Stimulated activated CD4-positive, alpha-beta T cell treated with anti-CD3 and anti-CD28 coated beads, Interleukin-2, amount 100 ng/mL, for 24 hours (primary cell): ENCODE measurements at places on chromosomes 4 and X.
A peak's percentile ranks its signal among the peaks of the same experiment; 100 is the strongest.

- no peak for DNase-seq
These were observed 76.9 kb downstream of the PJA1 start for GRCh38 chrX:69088171-69088938.

GRCh38 chrX:3990569-3990968 lies 277.1 kb upstream of the PRKX start:
- no peak for DNase-seq

- no peak for DNase-seq
These were observed 20.8 kb downstream of the DCTD start for GRCh38 chr4:182896421-182896820.

DNA sequence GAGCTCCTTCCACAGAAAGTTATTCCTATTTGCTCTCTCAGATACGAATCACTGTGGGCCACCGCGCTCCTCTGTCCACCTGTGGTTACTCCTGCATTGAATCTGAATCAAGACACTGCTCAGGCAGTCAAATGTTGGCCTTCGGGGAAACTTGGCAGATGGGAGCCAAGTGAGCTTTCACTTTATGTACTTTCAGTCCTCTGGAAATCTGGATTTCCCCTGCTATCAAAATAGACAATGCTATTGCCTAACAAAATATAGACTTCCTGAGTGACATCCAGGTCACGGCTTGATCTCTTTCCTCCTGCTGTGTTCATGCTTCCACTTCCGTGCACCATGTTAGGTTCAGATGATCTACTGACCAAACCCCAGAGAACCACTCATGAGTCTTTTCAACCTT lies 43.8 kb downstream of the FHL1 start:
- DNase-seq, result no peak

DNA sequence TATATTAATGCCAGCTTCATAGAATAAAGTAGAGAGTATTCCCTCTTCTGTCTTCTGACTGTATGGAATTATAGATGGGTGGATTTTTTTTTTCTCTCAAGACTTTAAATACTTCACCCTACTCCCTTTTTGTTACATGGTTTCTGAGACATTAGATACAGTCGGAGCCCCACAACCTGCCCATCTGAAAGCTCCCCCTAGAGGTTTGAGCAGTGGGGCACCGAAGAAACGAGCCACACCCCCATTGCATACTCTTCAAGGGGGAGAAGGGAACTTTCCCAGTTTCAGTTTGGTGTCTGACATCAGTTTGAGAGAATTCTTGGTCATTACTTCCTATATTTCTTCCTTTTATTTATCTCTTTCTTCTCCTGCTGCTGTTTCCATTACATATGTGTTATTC lies 437.6 kb upstream of the AGA start:
- DNase-seq, result no peak

- DNase-seq, result no peak
These were observed 144.3 kb downstream of the NWD2 start for GRCh38 chr4:37388681-37389365.

DNA sequence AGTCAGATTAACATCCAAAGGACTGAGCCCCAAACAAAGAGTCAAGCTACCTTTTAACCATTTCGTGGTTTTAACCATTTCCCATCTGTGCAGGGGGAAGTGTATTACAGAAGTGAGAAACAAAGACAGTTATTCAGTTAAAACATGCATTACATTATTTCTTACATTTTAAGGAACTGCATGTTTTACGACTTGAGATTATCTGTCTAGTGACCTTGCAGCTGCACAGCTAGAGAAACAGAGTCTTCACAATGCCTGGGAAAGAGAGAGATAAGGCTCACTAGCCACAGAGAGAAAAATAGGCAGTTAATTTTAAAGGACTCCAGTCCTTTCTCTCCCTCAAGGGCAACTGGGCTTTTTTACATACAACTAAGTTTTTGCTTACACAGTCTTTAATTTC lies 48.7 kb upstream of the KLHL4 start:
- no peak for DNase-seq

- DNase-seq, result no peak
These were observed 671.2 kb downstream of the PCDH18 start for GRCh38 chr4:136861091-136861490.

DNA sequence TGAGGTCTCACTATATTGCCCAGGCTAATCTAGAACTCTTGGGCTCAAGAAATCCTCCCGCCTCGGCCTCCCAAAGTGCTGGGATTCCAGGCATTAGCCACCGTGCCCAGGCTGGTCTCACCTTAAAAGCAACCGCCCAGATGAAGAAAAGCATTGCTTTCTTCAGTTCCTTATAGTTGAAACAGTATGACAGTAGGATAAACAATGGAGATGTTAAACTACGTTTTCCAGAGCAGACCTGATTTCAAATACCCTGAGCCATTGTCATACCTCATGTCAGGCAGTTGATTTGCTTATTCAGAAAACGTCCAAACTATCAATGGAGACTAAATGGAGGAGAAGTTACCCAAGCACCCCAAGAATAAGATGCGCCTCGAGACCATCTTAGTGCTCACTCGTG lies 26.3 kb upstream of the TMEM131L start:
- DNase-seq, result no peak

DNA sequence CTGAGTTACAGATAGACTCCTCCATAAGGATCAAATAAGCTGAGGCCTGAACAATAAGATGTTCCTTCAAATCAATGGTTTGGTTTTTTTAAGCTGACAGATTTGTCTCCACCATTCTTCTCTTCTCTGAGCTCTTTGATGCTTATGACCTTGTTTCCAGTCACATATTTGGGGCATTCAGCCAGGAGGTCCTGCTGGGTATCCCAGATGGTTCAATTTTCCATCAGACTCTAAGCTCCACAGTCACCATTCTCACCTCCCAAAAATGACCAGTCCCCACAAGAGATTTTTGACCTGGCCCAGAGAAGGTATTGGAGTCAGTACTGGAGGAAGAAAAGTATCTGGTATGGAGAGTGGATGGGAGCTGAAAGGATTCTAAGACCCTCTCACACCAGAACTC lies 74.6 kb upstream of the FRMPD3 start:
- DNase-seq, result no peak

- no peak for DNase-seq
These were observed 155.4 kb downstream of the AFAP1 start for GRCh38 chr4:7784131-7784870.

- no peak for DNase-seq
These were observed 4.5 kb upstream of the SH3TC1 start for GRCh38 chr4:8194306-8195242.

- no peak for DNase-seq
These were observed 106.2 kb downstream of the ALPK1 start for GRCh38 chr4:112403101-112403945.

DNA sequence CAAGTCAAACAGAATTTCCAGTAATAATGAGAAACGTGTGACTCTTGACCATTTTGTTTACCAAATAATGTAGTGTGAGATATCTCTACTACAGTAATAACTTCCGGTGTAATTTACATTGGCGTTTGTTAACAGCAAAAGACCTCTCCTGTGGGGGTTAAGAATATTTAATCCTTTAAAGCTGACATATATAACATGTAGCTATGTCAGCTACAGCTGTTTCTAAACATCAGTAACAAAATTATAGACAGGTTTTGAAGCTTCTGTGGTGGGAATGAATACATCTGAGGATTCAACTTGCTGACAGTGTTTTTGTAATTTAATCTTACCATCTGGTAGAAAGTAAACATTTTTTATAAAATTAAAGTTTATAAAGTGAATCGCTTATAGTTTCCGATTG lies 73.6 kb upstream of the TENM3 start:
- DNase-seq, result no peak

DNA sequence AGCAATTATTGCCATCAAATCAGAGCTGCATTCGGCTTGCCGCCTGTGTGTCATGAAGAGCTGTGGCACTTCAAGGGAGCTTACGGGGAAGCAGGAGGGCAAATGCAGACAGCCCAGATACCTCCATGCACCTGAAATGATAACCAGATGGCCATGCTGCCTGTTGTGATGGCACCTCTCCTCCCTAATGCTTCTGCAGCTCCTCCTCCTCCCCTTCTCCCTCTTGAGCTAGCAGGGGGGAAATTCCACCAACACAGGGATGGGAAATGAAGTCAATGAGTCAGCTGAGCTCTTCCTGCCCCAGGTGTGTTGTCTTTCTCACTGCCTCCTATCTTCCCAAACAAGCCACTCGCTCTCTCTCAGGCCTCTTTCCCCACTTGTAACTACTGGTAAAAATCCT lies 565.0 kb downstream of the BCOR start:
- DNase-seq, result no peak

DNA sequence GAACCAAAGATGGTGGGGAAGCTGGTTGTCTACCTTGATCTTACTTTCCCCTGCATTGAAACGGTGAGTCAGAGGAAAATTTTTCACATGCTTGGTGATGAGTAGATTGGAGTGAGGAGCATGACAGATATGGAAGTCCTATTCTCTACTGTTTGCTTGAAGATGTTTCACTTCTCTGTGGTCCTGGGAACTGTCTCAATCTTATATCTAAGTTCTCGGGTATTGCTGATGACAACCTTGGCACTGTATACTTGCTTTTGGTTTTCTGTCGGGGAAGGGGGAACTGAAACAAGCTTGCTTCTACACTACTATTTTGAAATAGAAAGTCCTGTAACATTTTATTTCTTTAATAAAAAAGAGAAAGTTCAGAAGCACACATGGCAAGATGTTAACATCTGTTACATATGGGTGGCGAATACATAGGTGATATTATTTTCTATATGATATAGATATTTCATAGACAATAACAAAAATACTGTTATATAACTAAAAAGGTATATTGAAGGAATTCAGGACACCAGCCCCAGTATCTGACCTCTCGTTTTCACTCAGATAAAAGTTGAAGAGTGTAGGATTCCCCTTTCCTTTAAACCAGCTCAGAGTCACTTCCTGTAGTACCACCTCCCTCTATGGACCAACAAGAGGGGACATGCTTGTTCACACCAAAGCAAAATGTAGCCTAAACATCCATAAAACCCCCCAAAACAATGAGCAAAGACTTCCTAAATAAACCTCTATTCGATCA lies 88.8 kb downstream of the FMR1NB start:
- no peak for DNase-seq

DNA sequence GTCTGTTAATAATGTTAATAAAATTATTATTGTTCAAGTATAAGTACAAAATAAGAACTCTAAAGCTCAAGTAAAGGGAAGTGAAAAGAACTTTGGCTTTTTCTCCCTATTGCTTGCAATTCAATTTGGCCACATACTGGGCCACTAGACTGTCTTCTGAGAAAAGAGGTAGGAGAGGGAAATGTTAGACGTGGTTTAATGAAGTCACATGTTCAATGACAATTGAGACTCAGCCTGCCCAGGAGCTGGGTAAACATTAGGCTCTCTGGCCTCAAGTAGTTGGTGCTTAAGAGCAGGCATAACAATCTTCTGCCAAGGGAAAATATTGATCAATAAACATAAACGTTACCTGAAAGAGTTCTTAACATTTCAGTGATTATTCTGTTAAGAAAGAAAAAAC lies 15.1 kb upstream of the PRSS12 start:
- DNase-seq, result no peak

GRCh38 chr4:149045731-149046130 lies 603.5 kb upstream of the NR3C2 start:
- DNase-seq, result no peak

DNA sequence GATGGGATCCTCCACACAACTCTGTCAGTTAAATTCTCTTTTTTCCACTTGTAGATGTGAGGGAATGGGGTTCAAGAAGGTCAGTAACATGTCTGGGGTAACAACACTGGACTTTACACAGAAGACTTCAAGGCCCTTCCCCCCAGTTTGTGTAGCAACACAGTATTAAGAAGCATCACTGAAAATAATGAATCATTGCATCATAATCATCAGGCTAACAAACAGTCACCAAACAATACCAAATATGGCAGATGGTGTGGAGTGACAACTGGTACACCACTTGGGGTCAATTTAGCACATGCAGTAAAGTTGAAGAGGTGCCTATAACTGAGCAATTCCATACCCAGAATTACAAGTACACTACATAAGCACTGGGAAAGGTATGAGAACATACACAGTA lies 38.6 kb downstream of the BOD1L1 start:
- DNase-seq, result no peak

- no peak for DNase-seq
These were observed 50.6 kb downstream of the SCFD2 start for GRCh38 chr4:53315300-53315699.

DNA sequence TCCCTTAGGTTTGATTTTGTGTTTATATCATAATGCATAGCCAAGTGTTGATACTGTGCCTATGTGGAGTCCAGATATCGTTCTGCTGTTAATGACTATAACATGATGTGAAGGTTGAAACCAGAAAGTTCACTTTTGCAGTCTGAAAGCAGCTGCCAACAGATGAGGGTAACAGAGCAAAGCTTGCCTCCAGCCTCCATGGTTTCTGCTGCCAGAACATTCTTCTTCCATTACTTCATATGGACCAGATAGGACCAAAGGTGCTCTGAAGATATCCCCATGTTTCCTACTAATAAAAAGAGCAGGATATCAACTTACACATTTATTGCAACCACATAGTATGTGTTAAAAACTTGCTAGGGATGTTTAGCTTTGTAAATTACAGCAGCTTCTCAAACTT lies 394.1 kb downstream of the SPRY1 start:
- no peak for DNase-seq

- no peak for DNase-seq
These were observed 265.3 kb downstream of the BANK1 start for GRCh38 chr4:102055805-102056204.

DNA sequence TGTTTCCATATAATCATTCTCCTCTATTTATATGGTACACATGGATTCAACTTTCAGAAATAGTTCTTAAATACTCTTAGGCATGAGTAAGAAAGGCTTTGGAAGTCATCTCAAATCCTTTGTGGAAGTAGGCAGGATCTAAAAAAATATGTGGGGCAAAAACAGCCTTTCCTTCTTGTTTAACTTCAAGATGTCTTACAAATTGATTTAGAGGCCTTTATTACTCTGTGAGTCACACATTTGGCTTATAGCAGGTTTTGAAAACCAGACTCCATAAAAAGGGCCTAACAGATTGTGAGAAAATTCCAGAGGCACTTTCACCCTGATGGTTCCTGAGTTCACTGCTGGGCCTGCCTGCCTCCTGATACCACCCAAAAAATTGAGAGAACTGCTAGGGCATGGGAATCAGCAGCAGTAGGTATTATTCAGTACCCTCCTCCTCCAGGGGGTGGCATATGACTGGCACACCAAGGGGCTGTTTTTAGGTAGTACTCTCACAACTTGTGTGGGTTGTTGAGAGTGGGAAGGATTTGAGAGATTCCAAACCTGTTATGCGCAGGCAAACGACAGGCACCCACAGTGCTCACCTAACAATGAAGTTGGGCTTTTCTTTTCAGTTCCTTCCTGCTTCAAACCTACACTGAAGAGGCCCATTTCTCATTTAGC lies 162.7 kb upstream of the MBNL3 start:
- no peak for DNase-seq

- DNase-seq, result no peak
These were observed 114.5 kb upstream of the GUCY1A1 start for GRCh38 chr4:155552180-155552579.

DNA sequence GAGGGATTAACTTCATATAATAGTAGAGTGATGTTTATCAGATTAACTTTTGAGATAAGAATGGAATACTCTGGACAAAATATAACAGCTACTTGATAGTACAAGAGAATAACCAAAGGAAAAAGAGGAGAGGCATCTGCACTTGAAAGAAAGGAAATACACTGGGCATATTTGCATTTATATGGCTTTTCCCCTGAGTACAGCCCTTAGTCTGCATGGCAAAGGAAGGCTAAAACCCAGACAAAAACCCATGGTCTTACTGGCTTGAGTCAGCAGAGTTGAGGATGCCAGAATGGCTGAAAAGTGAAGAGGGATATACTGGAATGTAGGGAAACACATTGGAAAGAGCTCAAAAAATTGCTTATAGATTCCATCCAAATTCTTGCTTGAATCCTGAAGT lies 101.6 kb downstream of the COL4A5 start:
- DNase-seq, result no peak

GRCh38 chr4:39032218-39033085 lies at the start of gene TMEM156:
TSS of gene TMEM156 (minus strand) at chr4:39032409. CDS start at chr4:39032313, 96 bp downstream.
- peak; percentile 40 for DNase-seq
